ENCODE measurements at places on chromosomes 16 and 17.

DNA sequence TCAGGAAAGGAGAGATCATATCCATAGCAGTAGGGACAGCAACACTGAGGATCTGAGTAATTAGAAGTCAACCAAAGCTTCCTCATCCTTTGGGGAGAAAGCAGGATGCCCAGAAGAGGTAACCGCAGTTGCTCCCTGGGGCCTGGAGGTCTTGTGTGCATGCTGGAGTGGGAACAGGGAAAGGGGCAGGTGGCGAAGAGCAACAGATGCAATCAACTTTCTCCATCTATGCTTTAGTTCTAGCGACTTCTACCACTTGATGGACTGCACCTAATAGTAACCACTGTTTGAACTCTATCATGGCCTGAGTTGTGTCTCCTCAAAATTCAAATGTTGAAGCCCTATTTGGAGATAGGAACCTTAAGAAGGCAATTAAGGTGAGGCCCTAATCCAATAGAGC lies 503.8 kb downstream of the NPIPA7 start:
- no peak for DNase-seq

DNA sequence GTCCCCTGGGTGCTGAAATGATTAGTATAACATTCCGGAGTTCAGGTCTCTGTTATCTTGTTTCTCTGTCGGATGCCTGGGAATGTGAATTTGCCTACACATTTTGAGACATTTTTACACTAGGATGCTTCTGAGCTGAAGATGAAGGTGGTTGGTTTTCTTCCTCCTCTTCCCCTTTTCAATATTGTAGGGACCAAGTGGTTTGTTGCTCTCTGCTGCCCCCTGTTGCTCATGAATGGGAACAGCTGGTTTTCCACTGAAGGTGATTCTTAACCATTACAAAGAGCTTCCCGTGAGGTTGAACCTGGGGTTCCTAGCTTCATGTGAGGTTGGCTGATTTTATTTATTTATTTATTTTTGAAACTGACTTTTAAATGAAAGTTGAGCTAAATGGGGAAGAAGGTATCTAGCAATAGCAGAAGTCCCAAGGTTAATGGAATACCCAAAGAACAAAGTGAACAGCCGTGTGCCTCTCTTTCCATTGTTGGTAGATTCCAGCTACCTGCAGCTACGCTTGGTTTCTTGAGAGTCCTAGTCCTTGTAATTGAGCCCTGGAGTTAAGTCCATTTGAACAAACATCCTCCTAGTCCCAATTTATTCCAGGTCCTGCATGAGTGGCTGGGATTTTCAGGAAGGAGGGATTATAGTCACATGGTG lies 983.9 kb upstream of the EEF2KMT start:
- peak; percentile 22 for DNase-seq

DNA sequence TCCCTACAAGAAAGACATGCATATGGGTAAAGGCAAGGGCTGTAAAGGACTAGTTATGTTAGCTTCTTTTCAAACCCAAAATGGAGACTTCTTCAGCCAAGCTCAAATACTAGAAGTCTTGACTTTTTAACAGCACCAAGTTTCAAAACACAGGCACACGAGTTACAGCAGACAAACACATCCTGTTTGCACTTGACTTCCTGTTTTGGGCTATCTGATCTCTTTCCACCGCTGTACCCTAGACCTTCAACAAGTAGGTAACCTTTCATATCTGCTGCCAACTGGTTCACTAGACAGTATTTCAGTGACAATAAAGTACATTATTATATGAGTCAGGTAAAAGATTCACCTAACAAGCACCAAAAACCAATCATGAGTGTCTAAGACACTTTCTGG lies 12.3 kb downstream of the RFFL start:
- no peak for DNase-seq

DNA sequence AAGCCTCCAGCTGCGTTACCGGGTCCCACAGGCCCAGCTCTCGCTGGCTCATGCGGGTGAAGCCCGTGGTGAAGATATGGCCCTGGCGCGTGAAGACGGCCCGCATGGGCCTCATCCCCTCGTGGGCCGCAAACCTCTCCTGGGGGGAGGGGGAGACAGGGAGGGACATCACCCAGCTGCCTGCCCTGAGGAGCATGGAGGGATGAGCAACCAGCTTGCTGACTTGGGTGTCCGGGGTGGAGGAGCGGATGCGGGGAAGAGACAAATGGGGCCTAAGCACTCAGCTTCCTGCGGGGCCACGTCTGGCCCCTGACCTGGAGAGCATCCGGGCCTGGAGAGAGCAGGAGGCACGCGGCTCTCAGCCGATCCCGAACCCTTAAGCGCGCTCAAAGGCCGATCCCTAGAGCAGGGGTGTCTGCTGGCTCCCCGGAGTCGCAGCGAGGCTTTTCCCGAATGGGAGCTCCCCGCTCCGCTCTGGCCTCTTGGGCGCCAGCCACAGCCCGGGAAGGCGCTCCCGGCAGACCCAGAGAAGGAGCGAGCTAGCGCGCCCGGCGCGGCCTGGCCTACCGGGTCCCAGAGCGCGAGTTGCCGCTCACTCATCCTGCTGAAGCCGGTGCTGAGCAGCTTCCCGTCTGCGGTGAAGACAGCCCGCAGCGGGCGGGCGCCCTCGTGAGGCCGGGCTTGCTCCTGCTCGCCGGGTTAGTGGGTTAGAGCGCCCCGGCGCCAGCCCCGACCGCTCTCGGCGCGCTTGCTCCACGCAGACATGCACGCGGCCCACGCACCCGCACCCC lies 5.0 kb downstream of the CORO6 start:
- DNase-seq = no peak

DNA sequence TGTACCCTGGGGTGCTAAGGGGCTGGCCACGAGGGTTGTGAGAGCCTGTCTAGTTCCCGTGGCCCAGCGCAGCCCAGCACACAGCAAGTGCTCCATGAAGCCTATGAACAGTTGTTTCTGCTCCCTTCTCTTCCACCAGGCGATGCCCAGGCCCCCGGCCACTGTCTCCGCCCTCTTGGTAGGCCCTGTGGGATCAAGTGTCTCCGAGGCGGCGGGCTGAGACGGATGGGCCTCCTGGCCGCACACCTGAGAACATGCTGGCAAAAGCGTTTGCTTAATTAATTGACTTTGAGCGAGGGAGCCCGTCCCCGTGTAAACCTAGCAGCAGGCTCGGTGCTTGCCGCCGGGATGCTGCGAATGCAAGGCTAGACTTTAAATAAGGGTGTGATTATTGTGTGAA lies 129.7 kb upstream of the GSE1 start:
- DNase-seq = no peak

DNA sequence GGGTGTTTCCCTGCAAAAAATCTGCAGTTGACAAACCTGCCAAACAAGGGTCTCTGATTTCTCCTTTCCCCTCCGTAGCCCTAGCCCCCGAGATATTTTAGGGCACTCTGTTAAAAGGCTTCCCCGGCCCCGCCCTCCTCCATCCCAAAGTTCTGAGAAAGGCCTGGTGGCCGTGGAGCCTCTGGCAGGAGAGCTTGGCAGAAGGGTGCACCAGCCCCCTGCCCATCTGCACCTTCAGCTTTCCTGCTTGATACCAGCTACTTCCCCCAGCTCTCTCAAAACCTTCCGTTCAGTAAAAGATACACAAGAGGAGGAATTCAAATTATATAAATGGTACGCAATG lies 711 bp upstream of the CANT1 start:
- DNase-seq = no peak

- DNase-seq = no peak
Measured at GRCh38 chr17:20988001-20988636, 54.7 kb downstream of the USP22 start.

GRCh38 chr17:32103476-32104113 lies 38.7 kb upstream of the RHOT1 start:
- DNase-seq = no peak

- no peak for DNase-seq
Measured at GRCh38 chr17:16155536-16155935, 59.8 kb downstream of the NCOR1 start.

DNA sequence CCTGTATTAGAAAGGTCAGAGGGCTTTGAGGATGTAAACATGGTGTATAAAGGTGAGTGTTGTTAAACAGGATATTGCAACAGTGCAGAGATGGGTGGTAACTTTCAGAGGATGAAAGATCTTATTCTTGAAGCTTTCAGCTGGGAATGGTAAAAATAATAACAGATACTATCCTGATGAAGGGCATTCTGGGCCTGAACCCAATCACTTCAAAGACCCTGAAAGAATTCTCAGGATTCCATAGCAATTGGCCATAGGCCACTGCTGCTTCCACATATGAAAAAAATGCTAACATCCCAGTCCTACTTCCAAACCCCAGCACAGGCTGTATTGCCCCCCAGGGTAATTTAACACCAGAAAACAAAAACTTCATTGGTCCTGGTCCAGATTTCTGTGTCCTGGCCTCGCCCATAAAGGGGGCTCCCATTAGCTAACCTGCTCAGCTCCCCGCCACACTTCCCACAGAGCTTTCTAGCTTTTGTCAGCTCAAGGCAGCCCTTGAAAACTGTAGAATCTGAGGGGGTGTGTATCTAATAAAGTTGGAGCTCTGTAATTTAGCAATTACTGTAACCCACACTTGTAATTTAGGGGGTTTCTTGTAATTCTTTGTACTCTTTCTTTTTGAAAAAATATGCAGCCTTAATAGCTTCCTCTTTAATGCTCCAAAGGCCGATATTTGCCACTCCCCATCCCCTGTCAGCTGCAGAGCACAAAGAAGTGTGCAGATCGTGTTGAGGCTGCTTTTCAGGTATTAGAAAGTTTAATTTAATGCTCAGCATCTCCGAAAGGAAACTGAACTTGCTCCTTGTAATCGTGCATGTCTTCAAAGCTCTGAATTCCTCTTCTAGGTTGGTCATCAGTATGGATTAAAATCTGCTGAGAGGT lies 371.5 kb downstream of the SEC14L1 start:
- DNase-seq = no peak

DNA sequence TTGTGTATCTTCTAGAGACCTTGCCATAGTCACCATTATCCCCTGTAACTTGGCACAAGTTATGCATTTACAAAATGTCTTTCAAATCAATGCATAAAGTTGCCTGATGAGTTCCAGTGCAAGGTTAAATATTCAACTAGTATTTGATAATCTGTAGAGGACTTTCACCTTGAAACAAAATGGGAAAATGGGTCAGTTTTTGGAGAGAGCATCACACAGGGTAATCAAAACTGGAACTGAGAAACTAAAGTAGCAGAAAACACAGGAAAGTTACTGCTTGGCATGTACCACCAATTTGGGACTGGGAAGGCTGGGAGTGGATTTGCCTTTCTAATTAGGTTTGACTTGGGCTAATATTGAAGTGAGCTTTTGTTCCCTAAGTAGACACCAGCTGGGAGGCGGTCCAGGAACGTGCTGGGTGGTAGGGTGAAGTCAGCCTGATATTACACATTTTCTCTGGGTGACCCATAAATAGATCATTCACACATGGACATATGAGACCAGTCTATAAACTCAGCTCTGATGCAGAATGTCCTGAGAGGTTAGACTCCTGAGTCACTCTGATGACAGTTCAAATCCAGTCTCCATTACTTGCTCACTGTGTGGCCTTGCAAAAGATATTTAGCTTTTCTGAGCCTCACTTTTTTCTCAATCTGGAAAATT lies 152.3 kb downstream of the PCTP start:
- no peak for DNase-seq

- no peak for DNase-seq
Measured at GRCh38 chr17:79890706-79891105, 51.5 kb upstream of the CBX4 start.

DNA sequence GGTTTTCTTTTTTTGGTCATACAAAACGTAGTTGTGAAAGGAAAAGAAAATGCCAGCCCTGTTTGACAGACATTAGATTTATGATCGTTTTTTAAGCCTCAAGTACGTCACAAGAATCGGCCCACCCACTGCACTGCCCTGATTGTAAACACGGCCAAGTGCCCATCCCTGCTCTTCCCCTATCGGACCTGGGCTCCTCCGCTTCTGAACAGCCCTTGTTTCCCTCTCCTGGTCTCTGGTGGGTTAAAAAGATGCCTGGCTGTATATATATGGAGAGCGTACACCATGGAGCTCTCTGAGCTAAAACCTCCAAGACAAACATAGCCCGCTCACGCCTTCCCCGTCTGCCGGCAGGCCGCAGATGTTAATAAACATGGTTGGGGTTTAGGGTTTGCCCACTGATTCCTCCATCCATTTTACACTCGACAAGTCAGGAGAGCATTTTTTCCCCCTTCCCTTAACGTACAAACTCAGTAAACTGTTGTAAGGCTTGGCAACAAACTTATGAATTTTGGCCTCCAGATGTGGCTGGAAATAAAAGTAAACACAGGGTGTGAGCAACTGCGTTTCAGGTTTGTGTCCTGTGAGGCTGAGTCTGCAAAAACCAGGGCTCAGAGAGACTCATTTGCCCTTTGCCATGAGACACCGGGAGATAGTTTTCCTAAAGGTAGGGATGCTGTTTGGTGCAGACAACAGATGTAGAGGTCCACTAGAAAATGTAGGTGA lies 325.9 kb downstream of the SOX9 start:
- no peak for DNase-seq

DNA sequence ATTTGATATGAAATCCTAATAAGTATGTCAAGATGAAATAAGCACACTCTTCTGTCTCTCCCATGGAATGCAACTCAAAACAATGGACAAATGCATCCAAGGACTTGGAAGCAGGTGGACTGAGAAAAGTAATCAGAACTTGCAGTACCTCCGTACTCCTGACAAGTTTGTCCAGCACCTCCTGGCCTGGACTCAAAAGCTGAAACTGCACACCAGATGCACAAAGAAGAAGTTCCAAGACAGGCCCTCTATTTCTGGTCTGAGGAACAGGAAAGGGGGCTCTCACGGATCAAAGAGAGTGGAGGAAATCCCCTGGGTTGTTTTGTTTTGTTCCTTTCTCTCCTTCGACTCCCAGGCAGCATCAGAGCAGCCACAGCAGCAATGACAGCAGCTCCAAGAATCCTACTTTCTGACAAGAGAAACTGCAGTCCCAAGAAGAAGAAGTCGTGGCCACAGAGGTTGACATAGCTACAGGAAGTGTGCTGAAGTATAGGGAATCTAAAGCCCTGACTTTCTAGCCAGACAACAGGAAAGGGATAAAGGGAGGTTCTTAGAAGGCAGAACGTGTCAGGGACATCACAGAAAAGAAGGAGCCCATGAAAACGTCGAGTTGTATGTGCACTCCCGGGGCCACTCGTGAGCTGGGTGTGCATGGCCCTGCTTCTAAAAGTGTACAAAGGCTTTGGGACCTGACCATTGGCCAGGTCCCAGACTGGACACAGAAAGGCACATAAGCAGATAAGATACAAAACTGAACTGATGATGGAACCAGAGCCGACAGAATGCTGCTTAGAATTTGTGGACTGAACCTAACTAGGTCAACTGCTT lies 29.3 kb downstream of the AKAP10 start:
- DNase-seq = no peak

DNA sequence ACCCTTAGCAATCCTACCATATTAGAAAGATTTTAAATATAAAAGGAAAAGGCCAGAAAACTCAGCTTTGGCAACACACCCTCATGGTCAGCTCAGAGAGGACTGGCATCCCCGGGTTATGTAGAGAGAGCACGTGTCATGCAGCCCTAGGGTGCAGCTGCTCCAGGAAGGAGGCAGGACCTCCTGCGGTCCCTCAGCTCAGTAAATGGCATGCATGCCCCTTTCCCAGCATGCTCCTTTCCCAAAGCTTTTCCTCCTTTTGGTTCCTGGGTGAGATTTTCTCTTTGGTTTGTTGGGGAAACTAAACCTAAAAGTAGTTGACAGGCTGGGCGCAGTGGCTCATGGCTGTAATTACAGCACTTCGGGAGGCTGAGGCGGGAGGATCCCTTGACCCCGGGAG lies 3.9 kb downstream of the GAN start:
- no peak for DNase-seq

GRCh38 chr16:88875703-88876234 lies 9.3 kb upstream of the PABPN1L start:
- DNase-seq = no peak

GRCh38 chr17:70891306-70891705 lies 722.0 kb downstream of the KCNJ2 start:
- no peak for DNase-seq

GRCh38 chr16:50390371-50390771 lies 21.6 kb upstream of the BRD7 start:
- DNase-seq = no peak
